ENCODE measurements at places on chromosomes 6 and 20.

GRCh38 chr6:36131511-36132245 is 1.4 kb downstream of the MAPK13 start:
- DNase-seq = no peak

DNA sequence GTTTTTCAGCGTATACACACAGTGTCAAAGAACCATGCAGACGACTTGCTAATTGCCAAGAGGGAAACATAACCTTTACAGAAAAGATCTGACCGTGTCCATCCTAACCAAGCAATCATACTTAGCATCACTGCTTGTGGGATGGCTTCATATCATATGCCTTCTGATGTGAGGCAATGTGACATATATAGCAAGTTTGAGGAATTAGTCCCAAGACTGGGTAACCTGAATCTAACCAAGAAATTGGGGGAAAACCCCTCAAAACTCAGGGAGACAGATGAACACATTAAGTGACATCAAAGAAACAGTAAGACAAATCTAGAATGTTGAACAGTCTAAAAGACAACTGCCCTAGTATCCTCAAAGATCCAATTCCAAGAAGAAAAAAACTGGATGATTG is 18.4 kb downstream of the GNL1 start:
- DNase-seq = no peak

DNA sequence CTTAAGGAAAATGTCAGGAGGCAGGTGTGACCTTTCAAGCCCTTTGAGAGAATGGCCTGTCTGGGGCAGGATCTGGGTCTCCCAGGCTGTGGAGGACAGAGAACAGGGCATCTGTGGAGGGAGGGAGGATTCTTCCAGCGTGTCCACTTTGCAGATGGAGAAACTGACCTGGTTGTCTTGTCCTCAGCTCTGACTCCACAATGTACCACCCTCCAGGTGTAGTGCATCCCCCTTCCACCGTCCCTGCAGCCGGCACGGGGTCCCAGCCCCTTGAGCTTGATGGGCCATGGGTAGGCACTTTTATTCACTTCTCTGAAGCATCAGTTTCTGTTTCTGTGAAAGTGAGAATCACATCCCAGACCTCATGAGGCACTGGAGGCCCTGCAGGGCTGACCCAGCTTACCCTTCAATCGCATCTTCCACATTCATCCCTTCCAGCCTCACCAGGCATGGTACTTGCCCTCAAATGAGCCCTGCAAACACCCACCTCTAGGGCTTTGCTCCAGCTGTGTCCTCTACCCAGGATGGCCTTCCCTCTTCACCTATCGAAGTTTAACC is 4.6 kb upstream of the TGM2 start:
- DNase-seq = peak; percentile 44

- no peak for DNase-seq
These were observed 18.9 kb downstream of the ZNF831 start for GRCh38 chr20:59182401-59183044.

- no peak for DNase-seq
These were observed 235.2 kb upstream of the ASCC3 start for GRCh38 chr6:101116337-101116736.

- peak; percentile 87 for DNase-seq
These were observed 64.1 kb upstream of the DDR1 start for GRCh38 chr6:30820193-30820592.

DNA sequence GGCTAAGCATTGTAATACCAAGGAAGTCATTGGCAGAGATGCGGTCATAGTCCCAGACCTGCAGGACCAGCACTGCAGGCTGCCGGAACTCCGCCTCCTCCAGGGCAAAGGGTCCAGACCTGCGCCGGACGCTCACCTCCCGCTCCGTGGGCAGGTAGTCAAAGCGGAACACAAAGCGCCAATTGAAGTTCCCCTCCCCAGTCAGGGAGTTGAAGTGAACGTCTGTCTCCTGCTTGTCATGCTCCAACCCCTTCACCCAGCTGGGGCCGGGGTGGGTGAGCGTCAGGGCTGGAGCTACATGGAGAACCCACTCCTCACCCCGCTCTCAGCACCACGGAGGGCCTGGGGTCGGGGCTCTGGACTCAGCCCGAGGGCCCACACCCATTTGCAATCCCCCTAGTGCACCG is 18.2 kb downstream of the ERGIC3 start:
- DNase-seq = no peak

GRCh38 chr6:20875369-20875963 is 341.2 kb downstream of the CDKAL1 start:
- DNase-seq = no peak

GRCh38 chr6:28719275-28719940 is 193.7 kb downstream of the GPX5 start:
- DNase-seq = no peak

DNA sequence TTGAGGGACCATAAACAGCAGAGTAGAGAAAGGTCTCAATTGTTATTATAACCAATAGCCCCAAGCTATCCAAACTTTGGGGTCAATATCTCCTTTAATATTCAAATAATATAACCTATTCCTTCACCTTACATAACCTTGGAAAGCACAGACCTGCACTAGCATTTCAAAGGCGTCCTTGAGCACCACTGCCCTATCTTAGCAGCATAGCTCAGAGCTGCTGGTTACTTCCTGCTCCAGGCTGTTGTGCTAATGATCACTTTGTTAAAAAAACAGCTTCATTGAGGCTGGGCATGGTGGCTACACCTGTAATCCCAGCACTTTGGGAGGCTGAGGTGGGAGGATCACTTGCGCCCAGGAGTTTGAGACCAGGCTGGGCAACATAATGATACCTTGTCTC is 10.5 kb downstream of the SLC35D3 start:
- no peak for DNase-seq

DNA sequence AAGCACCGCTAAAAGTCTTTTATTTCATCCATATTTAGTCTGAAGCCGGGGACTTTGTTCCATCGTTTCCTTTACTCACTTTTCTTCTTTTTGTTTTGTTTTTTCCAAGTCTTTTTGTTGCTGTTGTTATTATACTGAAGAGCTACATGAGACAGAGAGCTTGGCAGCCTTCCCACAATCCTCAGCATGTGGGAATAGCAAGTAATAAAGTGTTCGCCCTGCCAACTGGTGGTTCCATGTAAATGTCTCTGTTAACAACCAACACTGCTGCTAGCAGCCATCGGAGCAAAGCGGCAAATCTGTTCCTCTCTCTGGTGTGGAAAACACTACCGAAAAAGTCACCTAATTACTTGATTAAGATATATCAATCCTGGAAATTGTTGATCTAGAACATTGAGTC is 437.8 kb upstream of the ID4 start:
- DNase-seq = no peak

DNA sequence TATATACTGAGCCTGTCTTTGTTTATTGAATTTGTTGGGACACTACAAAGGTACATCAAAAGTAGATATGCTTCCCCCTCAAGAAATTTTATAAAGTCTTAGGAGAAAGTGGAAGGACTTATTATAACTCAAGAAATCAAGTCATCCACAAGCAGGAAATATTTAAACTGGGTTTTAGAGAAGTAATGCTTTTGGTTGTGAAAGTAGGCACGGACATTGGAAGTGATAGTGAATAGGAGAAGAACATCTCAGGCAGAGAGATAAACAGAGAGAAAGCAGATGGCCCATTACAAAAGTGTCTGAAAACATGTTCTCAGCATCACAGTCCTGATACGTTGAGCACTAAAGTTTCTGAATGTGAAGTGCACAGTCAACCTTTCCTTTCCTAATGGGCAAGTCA is 415.6 kb upstream of the RNF217 start:
- DNase-seq = no peak

DNA sequence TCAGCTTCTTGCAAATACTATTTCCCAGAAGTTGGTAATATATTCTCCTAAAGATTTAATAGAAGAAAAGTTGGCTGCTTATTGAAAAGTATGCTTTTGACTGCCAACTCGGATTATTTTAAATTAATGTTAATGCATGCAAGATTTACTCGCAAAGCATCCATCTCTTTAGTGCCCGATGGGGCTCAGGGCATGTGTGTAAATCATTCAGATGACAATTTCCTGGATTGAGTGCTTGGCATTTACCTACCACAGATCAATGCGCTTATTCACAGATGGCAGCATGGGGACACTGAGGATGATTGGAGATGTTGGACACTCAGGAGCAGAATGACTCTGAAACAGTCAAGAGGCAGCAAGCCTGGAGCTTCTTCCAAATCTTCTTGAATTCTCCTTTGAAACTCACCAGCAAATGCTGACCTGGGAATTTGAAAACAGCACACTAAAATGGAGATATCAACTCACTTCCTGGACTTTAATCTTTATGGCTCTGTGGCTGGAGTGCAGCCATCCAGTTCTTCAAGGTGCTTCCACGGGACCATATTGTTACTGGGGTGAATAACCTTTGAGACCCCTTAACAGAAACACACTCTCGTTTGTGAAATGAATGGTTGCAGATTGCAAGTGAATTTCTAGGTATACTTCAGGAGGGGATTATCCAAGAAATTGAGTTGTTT is 34.1 kb upstream of the TIAM2 start:
- peak; percentile 6 for DNase-seq

DNA sequence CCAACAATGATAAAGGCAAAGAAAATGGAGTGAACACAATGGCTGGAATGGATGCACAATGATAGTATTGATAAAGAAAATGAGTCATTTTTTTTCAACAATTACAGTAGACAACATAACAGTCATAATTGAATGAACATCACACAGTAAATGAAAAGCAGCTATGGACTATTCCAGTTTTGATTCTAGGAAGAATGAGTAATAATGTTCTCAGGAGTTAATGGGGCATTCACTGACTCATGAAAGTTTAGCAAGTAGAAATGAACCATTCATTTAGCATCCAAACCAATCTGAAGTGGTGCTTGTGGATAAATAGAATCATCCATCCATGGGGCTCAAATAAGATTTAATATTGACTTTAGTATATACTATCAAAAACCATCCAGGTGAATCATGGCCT is 1029.5 kb upstream of the GJE1 start:
- DNase-seq = no peak

DNA sequence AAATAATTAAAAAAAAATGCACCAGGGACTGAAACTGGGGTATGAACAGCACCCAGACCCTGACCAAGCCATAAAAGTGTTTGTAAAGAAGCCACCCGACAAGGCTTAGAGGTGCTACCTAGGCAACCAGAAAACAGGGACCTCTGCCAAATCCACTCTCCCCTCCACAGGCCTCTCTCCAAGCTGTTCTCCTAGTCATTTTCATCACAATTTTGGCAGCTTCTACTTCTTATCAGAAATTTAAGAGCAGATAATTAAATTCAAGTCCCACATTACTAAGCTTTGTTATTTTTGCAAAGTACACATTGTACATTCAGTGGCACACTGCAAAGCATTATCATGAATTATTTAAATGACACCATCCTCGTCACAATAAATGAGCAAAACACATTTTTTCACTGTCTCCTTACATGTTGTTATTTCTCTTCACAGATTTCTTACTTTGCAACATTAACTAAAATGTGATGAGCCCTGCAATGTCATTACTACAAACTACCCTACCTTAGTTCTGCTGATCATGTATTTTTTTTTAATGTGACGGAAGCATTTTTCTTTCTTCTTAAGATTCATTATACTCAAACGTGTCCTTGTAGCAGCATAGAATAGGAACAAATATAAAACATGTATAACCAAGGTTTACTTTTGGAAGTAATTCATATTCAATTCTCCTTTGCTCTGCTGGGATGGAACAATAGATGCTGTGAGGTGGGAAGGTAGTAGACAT is 38.1 kb downstream of the ECT2L start:
- no peak for DNase-seq

GRCh38 chr6:122790423-122791309 is 1.6 kb downstream of the SMPDL3A start:
- DNase-seq = no peak

DNA sequence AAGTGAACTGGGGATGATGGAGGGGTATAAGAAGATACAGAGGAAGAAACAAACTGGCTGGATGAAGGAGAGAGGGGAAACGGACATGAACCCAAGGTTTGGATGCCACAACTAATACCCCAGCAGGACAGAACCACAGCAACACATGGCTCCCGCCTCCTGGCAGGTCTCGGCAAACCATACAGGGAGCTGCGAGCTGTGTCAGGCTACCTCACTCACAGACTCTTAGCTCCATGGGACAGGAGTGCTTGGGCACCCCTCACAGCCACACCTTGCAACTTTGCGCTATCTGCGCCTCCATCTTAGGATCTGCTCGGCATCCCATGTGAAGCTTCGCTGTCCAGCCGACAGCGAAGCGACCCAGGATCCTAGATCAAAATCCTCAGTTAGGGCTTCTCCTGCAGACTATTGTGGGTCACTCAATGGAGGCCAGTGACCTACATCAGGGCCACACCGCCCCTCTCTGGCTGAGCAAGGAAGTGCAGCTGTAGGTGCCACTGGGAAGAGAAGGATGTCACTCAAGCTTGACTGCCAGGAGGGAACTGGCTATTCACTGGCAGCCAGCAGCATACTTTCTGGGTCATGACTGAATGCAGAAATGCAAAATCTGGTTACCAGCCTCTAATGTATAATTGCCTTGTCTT is 174.4 kb upstream of the RIN2 start:
- peak; percentile 87 for DNase-seq

DNA sequence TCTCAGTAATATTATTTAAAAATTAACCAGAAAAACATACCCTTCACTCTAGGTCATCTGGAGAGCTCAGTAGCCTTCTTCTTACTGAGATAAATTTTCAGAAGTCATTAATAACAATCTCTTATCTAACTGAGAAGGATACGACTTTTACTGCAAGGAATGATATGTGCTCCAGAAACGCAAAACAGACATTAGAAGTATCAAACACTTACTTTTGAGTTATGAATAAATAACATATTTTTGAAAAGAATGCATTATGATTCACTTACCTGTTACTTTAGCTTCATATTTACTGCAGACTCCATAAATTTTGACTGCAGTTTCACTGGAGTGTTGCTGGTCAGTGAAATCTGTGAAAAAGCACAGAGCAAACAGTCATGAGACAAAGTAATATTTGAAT is 668.7 kb upstream of the NRSN1 start:
- DNase-seq = no peak

DNA sequence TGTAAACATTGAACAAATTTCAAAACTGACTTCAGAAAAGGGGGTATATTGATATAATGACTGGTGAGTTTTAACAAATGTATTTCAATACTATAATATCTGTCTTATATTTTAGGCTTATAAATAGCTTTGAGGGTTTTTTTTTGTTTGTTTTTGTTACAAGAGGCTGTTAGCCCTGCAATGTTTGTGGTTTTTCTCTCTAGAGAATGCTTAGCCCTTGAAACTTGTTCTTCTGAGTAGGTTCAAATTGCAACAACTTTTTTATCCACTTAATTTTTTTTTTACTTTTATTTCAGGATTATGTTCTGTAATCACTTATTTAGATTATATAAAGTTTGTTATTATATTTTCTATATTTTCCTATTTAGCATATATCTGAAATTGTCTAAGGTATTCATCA is 333.2 kb downstream of the RIMS1 start:
- DNase-seq = no peak

- no peak for DNase-seq
These were observed 377.6 kb upstream of the ZFP64 start for GRCh38 chr20:52569201-52569600.

DNA sequence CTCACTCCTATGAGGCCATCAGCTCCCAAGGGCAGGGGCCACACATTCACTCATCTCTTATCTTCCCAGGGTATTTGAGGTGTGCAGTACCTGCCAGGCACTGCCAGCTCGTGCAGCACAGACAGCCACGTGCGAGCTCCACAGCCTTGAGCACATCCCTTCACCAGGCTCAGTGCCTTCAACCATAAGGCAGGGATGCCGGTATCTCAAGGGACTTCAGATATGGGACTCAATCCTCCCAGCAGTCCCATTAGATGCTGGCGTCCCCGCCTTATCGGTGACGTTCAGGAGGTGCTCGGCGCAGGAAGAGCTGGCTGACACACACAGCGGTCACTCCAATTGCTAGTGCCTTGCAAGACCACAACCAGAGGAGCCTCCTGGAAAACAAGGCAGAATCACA is 47.0 kb downstream of the EZR start:
- DNase-seq = no peak

Measured in posterior vena cava (tissue), 2 donors.